ENCODE measurements at places on chromosomes 7 and 10.
A peak's percentile ranks its signal among the peaks of the same experiment; 100 is the strongest.

- DNase-seq, result no peak
- peaks cover 6% of the 10 kb centered on the region for H3K4me1 ChIP-seq
- H3K27ac ChIP-seq, result no peak overlapping the region
- H3K36me3 ChIP-seq, result no peaks in the 10 kb centered on the region
- H3K4me3 ChIP-seq, result no peak overlapping the region
Measured at GRCh38 chr10:116689744-116690143, 52.6 kb downstream of the HSPA12A start.

DNA sequence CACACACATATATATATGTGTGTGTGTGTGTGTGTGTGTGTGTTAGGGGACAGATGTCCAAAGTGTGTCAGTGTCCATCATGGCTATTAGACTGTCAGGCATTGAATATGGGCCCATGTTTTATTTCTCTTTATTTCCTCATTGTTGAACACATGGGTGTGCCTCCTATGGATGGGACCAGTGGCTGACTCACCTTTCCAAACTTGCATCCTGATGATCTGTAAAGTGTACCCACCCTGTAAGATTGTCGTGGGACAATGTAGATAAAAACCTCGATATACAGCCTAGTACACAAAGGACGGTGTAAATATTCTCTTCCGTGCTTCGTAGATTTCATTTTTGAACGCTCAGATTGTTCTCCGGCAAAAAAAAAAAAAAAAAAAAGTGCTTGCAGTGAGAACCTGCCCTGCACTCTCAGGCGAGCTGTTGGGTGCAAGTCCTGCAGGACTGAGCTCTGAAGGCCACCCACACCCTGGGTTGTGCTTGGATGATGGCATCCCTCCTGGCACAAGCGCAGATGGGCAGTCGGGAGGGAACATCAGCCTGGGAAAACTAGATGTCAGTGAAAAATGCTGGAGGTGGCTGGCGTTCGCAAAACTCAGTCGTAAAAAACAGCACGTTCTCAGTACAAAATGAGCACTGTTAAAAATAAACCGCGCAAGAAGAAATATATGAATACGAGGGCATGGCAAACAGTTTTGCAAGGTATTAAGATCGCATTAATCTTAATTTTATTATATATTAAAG, 166.9 kb downstream of the CUX1 start:
- DNase-seq, result no peak
- H3K27me3 ChIP-seq, result no peaks in the 10 kb centered on the region
- no peak overlapping the region for H3K27ac ChIP-seq
- peaks cover 9% of the 10 kb centered on the region for H3K4me1 ChIP-seq

DNA sequence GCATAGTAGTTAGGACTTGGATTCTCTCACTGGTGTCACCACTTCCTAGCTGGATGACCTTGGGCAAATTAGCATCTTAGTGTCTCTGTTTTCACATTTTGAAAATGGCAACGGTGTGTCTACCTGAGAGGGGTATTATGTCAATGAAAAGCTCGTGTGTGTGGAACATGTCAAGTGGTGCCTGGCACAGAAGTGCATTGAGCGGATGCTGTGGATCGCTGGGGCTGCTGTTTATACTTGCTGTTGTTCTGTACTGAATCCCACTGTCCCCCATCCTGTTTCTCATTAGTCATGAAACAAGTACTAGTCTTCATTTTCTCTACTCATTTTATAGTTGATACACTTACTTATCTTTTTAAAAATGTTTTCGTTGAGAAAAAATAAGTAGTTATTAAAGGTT, 26.1 kb downstream of the RBM33 start:
- H3K27me3 ChIP-seq, result no peaks in the 10 kb centered on the region
- H3K4me1 ChIP-seq, result no peaks in the 10 kb centered on the region
- H3K27ac ChIP-seq, result no peak overlapping the region
- H3K36me3 ChIP-seq, result peaks cover 18% of the 10 kb centered on the region

DNA sequence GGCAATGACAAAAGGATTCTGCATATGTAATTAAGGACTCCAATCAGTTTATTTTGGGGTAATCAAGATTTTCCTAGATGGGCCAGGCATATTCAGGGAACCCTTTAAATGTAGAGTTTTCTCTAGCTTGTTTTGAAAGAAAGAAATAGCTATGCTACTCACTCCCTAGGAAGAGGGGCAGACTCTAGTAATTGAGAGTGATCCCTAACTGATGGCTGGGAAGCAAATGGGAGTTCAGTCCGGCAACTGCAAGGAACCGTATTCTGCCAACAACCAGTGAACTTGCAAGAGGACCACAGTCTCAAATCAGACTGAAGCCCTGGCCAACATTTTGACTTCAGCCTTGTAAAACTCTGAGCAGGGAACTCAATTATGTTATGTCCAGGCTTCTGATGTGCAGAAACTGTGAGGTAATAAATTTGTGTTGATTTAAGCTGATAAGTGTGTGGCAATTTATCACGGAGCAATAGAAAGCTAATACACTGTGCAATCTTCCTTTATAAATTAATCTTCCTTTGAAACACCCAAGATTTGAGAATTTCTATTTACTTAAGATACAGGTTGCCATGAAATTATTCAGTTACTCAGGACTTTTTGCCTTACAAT, 14.0 kb downstream of the AOAH start:
- no peak overlapping the region for H3K27ac ChIP-seq
- H3K36me3 ChIP-seq, result no peaks in the 10 kb centered on the region
- no peak overlapping the region for H3K4me3 ChIP-seq
- no peaks in the 10 kb centered on the region for H3K4me1 ChIP-seq
- DNase-seq, result no peak
- H3K27me3 ChIP-seq, result no peaks in the 10 kb centered on the region

DNA sequence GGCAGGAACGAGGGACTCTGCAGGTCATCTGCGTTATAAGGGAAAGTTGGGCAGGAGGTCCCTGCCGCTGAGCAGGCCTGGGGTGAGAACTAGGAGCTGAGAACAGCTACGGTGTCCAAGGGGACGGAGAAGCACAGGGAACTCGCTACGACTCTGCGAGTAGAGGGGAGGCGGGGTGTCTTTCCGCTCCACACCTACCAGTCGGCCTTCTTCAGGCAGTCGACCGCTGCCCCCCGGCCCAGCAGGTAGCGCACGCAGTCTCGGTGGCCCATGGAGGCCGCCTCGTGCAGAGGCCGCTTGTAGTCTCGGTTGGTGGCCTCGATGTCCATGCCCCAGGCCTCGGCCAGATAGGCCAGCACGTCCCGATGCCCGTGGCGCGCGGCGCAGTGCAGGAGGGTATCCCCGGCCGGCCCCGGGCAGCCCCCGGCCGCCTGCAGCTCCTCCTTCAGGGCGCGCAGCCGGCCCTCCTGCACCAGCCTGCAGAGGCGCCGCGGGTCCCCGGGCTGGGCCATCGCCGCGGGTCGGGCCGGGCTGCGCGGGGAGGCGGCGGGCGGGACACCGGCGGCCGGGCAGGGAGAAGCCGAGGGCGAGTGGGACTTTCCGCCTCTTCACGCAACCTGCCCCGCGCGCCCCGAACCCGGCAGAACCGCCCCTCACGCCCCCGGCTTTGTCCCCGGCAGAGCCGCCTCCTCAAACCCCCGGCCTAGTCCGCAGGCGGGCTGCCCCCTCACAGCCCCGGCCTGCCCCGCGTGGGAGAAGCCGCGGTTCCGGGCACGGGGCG, 660 bp downstream of the ANKRD16 start:
- peaks cover 10% of the 10 kb centered on the region for H3K4me1 ChIP-seq
- H3K4me3 ChIP-seq, result peak overlapping the region; percentile 84
- no peaks in the 10 kb centered on the region for H3K27me3 ChIP-seq
- H3K27ac ChIP-seq, result peak overlapping the region; percentile 64

DNA sequence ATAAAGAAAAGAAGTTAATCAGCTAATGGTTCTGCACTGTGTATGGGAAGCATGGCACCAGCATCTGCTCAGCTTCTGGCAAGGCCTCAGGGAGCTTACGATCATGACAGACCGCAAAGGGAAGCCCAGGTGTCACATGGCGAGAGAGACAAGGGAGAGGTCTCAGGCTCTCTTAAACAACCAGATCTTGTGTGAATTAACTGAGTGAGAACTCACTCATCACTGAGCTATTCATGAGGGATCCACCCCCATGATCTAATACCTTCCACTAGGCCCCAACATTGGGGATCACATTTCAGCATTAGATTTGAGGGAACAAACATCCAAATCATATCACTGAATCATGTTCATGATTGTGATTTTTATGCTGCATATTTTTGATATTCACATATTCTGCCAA, 5.8 kb downstream of the USP54 start:
- H3K4me1 ChIP-seq, result peaks cover 6% of the 10 kb centered on the region
- no peak overlapping the region for H3K27ac ChIP-seq
- peaks cover 19% of the 10 kb centered on the region for H3K36me3 ChIP-seq
- DNase-seq, result no peak
- H3K4me3 ChIP-seq, result peak overlapping the region; percentile 48
- H3K27me3 ChIP-seq, result no peaks in the 10 kb centered on the region
